ENCODE measurements at places on chromosomes 5 and 9. TPM values are rescaled to one million over a fixed set of nuclear protein-coding genes. Genes with fewer than 3 reads are reported as not detected.

- H3K36me3 ChIP-seq, result peaks cover 15% of the 10 kb centered on the region
- no peak overlapping the region for H3K4me3 ChIP-seq
- no peak for DNase-seq
- H3K27ac ChIP-seq, result peak overlapping the region; percentile 33
- H3K27me3 ChIP-seq, result no peaks in the 10 kb centered on the region
- H3K4me1 ChIP-seq, result peaks cover 13% of the 10 kb centered on the region
Observed at GRCh38 chr9:110133608-110134210, 74.2 kb downstream of the C9orf152 start.

DNA sequence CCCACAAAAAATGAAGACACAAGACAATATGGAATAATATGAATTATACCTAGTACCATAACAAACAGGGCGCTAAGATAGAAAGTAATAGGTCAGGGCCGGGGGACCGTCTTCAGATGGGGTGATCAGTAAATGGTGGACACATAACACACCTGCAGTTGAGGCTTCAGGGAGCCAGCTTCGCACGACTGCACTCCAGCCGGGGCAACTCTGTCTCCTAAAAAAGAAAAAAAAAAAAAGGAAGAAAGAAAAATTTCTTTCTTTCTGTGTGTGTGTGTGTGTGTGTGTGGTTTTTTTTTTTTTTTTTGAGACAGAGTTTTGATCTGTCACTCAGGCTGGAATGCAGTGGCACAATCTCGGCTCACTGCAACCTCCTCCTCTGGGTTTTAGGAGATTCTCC, 75.0 kb upstream of the HSPA9 start:
- DNase-seq, result no peak
- peaks cover 3% of the 10 kb centered on the region for H3K36me3 ChIP-seq
- H3K27ac ChIP-seq, result no peak overlapping the region
- no peak overlapping the region for H3K4me3 ChIP-seq

GRCh38 chr5:167696558-167697314, 594.7 kb upstream of the WWC1 start:
- H3K4me1 ChIP-seq, result no peaks in the 10 kb centered on the region
- H3K4me3 ChIP-seq, result no peak overlapping the region
- no peak for DNase-seq
- no peaks in the 10 kb centered on the region for H3K27me3 ChIP-seq
- H3K36me3 ChIP-seq, result no peaks in the 10 kb centered on the region
- no peak overlapping the region for H3K27ac ChIP-seq

- H3K4me1 ChIP-seq, result peaks cover 6% of the 10 kb centered on the region
- H3K27me3 ChIP-seq, result peaks cover 29% of the 10 kb centered on the region
- H3K27ac ChIP-seq, result no peak overlapping the region
- DNase-seq, result no peak
- no peak overlapping the region for H3K4me3 ChIP-seq
Observed at GRCh38 chr5:10552183-10553143, 11.4 kb upstream of the ANKRD33B start.

DNA sequence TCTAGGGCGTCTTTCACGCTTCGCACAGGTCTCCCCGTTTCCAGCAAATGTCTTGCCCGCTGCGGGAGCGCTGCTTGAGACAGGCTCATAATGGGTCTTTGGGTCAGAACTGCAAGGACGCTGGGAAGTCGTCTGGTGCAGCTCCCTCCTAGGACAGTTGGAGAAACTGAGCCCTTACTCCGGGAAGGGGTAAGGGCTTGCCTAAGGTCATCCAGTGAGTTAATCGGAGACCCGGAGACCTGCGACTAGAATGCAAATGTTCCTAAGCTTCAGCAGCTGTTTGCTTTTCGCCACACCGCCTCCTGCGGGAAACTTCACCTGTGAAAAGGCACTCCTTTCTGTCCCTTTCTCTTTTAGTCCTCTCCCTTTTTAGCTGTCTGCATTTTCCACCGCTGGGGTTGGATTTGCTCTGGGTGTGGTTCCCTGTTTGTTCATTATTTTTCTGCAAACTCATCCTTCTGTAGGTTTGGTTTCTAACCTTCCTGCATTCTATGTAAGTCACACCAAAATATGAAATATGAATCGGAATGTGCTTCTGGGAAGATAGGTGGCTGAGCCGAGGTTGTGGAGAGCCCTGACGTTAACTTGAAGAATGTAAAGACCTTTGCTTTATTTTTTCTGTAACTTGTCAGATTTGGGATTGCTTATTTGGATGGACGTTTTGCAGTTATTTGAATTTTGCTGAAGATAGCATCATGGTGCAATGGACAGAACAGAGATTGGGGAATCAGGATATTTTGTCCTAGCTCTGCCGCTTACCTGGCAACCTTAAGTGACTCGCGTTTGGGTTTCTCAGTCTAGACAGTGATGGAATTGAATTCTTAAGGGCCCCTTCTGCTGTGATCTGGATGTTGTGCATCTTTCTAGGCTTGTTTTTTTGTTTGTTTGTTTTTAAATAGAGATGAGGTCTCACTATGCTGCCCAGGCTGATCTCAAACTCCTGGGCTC, 909 bp downstream of the SLC36A1 start:
- H3K4me3 ChIP-seq, result peak overlapping the region; percentile 90
- H3K27ac ChIP-seq, result peak overlapping the region; percentile 94
- peak; percentile 21 for DNase-seq
- H3K27me3 ChIP-seq, result peaks cover 11% of the 10 kb centered on the region
- H3K4me1 ChIP-seq, result peaks cover 30% of the 10 kb centered on the region

DNA sequence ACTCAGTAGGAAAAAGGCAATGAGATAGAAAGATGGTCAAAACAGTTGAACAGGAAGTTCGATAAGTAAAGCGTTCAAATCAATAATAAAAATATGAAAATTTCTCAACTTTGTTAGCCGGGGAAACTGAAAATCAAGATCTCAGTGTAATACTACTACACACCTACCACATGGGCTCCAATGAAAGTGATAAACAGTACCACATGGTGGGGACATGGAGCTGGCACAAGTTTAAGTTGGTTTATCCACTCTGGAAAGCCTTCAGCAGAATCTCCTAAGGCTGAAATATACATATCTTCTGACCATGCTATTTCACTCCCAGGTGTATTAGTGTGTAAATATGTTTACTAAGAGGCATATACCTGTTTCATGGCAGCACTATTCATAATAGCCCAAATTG, 126.8 kb downstream of the NXNL2 start:
- no peak for DNase-seq
- no peak overlapping the region for H3K27ac ChIP-seq
- H3K4me1 ChIP-seq, result no peaks in the 10 kb centered on the region
- H3K27me3 ChIP-seq, result peaks cover 23% of the 10 kb centered on the region

GRCh38 chr9:127955294-127956015, 17.8 kb upstream of the DPM2 start:
- H3K4me3 ChIP-seq, result peak overlapping the region; percentile 73
- peaks cover 2% of the 10 kb centered on the region for H3K36me3 ChIP-seq
- H3K4me1 ChIP-seq, result peaks cover 97% of the 10 kb centered on the region
- no peaks in the 10 kb centered on the region for H3K27me3 ChIP-seq

DNA sequence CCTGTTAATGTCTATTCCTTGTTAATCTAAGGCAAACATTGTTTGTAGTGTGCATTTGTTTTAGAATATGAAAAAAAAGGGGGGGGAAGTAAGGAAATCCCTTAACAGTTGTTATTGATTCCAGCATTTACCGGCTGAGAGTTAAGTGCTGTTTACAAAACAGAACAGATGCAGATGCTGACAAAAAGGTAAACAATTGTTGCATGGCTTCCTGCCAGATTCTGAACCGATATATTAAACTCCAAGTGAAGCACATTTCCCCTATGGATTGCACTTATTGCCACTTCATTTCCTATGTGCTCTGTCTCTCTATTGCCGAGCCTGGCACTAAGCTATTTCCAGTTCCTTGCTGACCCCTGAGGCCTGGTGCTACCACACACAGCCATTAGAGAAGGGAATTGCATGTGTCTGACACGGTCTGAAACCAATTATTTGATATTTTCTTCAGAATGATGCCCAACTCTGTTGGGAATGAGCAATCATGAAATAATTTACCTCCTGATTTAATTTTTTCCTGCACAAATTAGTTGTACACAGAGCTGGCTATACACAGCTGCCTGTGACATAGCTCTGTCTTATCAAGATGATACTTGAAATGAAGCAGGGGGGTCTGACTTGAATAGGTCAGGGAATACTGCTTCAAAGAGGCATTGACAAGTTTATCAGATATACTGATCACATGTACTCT, 109.8 kb downstream of the KIAA0825 start:
- no peaks in the 10 kb centered on the region for H3K27me3 ChIP-seq
- no peak for DNase-seq
- H3K36me3 ChIP-seq, result no peaks in the 10 kb centered on the region

DNA sequence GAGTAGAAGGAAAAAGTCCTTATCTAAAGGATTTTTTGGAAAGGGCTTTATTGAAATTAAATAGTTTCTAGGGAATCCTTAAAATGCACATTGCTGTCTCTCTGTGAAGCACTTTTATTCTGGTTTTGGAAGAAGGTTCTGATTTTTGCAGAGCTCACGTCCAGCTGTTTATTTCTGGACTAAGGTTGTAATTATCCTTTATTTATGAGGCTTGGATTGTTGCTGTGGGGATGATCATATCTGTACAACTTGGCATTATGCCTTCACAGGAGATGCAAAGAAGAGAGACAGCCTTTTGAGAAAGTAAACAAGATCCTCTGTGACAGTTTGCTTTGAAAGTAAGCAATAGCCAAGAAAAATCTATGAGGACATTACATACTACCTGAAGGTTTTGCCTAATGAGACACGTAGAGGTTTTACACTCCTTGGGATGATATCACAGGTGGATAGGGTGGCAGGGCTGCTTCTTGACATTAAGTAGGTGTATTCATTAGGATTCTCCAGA, 14.6 kb downstream of the SMARCA2 start:
- DNase-seq, result no peak
- H3K4me3 ChIP-seq, result no peak overlapping the region
- H3K36me3 ChIP-seq, result no peaks in the 10 kb centered on the region
- no peaks in the 10 kb centered on the region for H3K27me3 ChIP-seq
- H3K27ac ChIP-seq, result peak overlapping the region; percentile 19

The NPR3 gene
- total RNA-seq, result 0.24 TPM
